ENCODE measurements at places on chromosomes 16 and 17.

- no peak overlapping the region for H3K27ac ChIP-seq
- no peak for DNase-seq
- no peaks in the 10 kb centered on the region for H3K36me3 ChIP-seq
- H3K27me3 ChIP-seq = no peaks in the 10 kb centered on the region
- no peak overlapping the region for H3K4me3 ChIP-seq
- H3K4me1 ChIP-seq = no peaks in the 10 kb centered on the region
These were observed 403.5 kb upstream of the HSBP1 start for GRCh38 chr16:83404261-83404660.

- peaks cover 50% of the 10 kb centered on the region for H3K27me3 ChIP-seq
- DNase-seq = no peak
- H3K27ac ChIP-seq = peak within 1 kb of the TSS; percentile 19
These were observed at the start of the genes ABI3 and GNGT2 for GRCh38 chr17:49210158-49211029. TSS of gene ABI3 (plus strand) at chr17:49210707. CDS start at chr17:49210725, 18 bp downstream. TSS of gene GNGT2 (minus strand) at chr17:49210574. CDS start at chr17:49207422, 3,152 bp downstream.

GRCh38 chr17:30326809-30327208 lies 7.0 kb downstream of the TMIGD1 start:
- H3K4me3 ChIP-seq = no peak overlapping the region
- peaks cover 8% of the 10 kb centered on the region for H3K27me3 ChIP-seq
- H3K36me3 ChIP-seq = no peaks in the 10 kb centered on the region
- no peaks in the 10 kb centered on the region for H3K4me1 ChIP-seq
- no peak overlapping the region for H3K27ac ChIP-seq

DNA sequence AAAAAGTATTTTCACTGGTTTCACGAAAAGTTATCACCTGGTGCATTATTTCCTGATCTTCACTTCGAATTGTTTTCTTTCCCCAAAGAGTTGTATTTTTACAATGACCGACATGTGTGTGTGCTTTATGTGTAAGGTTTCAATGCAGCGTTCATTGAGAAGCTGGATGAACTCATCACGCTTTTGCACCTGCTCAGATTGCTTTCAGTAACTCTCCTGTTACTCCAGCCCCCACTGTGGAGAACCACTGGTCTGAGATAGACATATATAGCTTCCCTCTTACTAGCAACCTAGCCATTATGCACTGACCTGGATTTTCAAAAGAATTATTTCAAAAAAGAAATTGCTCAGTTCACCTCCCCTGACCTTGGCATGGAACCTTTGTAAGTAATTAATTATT lies 178.3 kb upstream of the CHMP6 start:
- no peak overlapping the region for H3K27ac ChIP-seq
- H3K36me3 ChIP-seq = peaks cover 14% of the 10 kb centered on the region
- H3K4me1 ChIP-seq = no peaks in the 10 kb centered on the region
- no peaks in the 10 kb centered on the region for H3K27me3 ChIP-seq

GRCh38 chr16:30893744-30894539 lies at the start of gene BCL7C:
TSS of gene BCL7C (minus strand) at chr16:30894077. CDS start at chr16:30893944, 133 bp downstream.
- peaks cover 41% of the 10 kb centered on the region for H3K4me1 ChIP-seq
- peak within 1 kb of the TSS; percentile 98 for H3K27ac ChIP-seq
- peak within 1 kb of the TSS; percentile 81 for H3K4me3 ChIP-seq
- DNase-seq = peak; percentile 93
- no peaks in the 10 kb centered on the region for H3K27me3 ChIP-seq
- peaks cover 9% of the 10 kb centered on the region for H3K36me3 ChIP-seq

DNA sequence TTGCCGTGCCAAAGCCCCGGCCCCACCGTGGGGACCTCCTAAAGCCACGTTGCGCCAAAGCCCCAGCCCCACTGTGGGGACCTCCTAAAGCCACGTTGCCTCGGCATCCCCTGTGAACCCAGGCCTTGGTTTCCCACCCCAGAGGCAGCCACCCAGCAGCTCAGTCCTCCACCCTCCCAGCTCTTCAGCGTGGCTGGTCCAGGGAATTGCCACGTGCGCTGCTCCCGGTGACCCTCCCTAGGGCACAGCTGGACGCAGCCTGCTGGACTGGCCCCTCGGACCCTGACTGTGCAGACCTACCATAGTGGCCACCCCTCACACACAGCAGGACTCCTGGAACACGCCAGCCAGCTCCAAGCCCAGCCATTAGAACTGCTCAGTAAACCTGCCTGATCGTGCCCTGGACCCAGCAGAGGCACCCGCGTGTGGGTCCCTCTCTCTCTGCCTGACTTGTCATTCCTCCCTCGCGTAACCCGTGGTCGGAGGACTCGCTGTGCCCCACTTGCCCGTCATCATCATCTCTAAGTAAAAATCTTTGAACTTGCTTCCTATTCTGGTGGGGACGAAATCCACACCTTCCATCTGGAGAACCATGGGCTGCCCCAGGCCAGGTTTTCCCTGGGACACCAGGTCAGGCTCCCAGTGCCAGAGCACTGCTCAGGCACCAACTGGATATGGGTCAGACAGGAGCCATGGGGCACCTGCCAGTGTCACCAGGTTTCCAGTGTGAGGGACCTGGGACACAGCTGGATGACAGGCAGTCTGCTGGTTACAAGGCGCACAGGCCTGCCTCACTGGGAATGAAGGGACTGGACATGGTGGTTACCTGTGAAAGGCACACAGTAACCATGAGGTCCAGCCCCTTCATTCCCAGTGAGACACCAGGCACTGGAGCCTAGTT lies 5.6 kb downstream of the CIAO3 start:
- no peak overlapping the region for H3K4me3 ChIP-seq
- no peak for DNase-seq
- H3K27me3 ChIP-seq = no peaks in the 10 kb centered on the region

DNA sequence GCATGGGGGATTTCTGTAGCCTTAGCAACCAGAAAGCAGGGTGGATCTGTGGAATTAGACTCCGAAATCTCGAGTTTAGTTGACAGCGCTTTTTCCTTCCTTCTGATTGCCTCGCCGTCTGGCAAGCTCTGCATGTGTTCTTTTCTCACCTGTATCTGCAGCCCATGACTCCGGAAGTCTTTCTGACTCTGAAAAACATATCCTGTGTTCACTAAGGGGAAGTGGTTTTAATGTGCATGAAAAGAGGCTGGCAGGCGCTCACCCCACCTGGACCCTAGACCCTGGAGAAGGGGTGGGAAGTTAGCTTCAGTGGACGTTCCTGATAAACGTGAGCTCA lies 158.5 kb downstream of the RPTOR start:
- no peak for DNase-seq
- H3K27me3 ChIP-seq = no peaks in the 10 kb centered on the region
- H3K4me3 ChIP-seq = no peak overlapping the region
- peaks cover under 1% of the 10 kb centered on the region for H3K36me3 ChIP-seq

DNA sequence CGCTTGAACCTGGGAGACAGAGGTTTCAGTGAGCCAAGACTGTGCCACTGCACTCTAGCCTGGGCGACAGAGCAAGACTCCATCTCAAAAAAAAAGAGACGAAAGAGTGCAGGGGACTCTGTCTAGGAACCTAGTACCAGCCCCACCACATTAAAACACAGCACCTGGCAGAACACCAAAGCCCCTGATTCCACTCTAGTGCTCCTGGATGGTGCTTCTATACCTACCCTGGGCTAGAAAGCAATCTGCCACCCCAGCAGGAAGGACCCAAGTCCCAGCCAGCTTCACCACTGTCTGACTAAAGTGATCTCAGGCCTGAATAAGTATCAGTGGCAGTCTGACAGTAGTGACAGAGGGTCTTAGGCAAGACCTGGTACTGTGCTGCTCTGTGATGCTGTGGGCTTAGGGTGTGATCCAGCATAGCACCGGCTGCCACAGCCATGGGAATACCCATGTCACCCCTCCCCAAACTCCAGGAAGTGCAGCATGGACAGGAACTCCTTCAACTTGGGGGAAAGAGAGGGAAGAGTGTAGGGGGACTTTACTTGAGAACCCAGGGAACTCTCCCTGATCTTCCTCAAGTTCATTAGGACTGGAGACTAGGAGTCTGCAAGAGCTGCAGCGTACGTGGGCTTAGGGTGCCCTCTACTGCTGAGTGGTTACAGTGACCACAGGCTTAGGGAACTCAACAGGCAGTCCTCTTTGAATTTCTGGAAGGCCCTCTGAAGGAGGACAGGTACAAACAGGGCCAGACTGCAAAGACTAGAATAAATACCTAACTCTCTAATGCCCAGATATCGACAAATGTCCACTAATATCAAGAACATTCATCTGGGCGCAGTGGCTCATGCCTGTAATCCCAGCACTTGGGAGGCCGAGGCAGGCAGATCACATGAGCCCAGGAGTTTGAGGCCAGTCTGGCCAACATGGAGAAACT lies 30.0 kb upstream of the RNF43 start:
- H3K27ac ChIP-seq = no peak overlapping the region
- no peaks in the 10 kb centered on the region for H3K27me3 ChIP-seq
- H3K36me3 ChIP-seq = no peaks in the 10 kb centered on the region
- H3K4me3 ChIP-seq = no peak overlapping the region
- no peak for DNase-seq
- H3K4me1 ChIP-seq = no peaks in the 10 kb centered on the region

DNA sequence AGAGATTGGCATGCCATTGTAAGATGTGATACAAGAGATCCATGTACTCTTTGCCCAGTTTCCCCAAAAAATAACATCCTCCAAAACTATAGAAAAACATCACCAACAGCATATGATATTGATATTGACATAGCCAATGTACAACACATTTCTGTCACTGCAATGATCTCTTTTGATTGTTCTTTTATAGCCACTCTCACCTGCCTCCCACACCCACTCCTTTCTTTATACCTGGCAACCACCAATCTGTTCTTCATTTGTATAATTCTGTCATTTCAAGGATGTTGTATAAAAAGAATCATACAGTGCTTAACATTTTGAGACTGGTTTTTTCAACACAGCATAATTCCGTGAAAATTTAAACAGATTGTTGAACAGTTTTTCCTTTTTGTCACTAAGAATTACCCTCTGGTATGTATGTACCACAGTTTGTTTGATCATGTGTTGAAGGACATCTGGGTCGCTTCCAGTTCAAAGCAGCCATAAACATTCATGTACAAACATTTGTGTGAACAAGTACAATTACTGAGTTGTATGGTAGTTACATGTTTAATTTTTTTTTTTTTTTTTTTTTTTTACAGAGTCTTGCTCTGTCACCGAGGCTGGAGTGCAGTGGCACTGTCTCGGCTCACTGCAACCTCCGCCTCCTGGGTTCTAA lies 9.9 kb downstream of the KRTAP9-1 start:
- no peak for DNase-seq
- no peaks in the 10 kb centered on the region for H3K27me3 ChIP-seq
- no peaks in the 10 kb centered on the region for H3K4me1 ChIP-seq
- no peak overlapping the region for H3K4me3 ChIP-seq
- H3K36me3 ChIP-seq = no peaks in the 10 kb centered on the region

GRCh38 chr17:35087731-35088355 lies 24.3 kb upstream of the RFFL start:
- no peaks in the 10 kb centered on the region for H3K27me3 ChIP-seq
- H3K36me3 ChIP-seq = no peaks in the 10 kb centered on the region
- peak overlapping the region; percentile 97 for H3K4me3 ChIP-seq
- peak overlapping the region; percentile 93 for H3K27ac ChIP-seq

- DNase-seq = peak; percentile 47
- no peak overlapping the region for H3K4me3 ChIP-seq
- no peaks in the 10 kb centered on the region for H3K27me3 ChIP-seq
- no peaks in the 10 kb centered on the region for H3K36me3 ChIP-seq
These were observed 130.3 kb downstream of the CCDC144A start for GRCh38 chr17:16820161-16820877.

- H3K4me3 ChIP-seq = no peak overlapping the region
- H3K36me3 ChIP-seq = no peaks in the 10 kb centered on the region
- DNase-seq = no peak
- H3K27ac ChIP-seq = no peak overlapping the region
These were observed 794 bp downstream of the TMEM235 start for GRCh38 chr17:78231991-78232858.

GRCh38 chr17:57739402-57740234 lies 5.5 kb downstream of the CCDC182 start:
- H3K4me3 ChIP-seq = no peak overlapping the region
- no peaks in the 10 kb centered on the region for H3K27me3 ChIP-seq
- H3K27ac ChIP-seq = no peak overlapping the region
- no peaks in the 10 kb centered on the region for H3K36me3 ChIP-seq

DNA sequence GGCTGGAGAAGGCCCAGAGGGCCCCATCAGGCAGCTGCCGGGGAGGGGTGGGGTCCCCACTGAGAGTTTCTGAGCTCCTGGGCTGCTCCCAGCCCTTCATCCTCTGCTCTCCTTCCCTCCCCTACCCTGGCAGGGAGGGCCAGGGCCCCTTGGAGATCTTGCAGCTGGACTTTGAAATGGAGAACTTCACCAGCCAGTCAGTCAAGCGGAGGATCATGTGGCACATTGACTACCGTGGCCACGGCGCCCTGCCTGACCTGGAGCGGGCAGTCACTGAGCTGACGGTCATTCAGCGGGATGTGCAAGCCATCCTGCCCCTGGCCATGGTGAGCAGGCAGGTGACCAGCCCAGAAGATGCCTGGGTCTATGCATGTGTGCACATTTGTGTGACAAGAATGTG lies 49.5 kb downstream of the TMEM132E start:
- no peak for DNase-seq
- no peaks in the 10 kb centered on the region for H3K36me3 ChIP-seq
- no peak overlapping the region for H3K27ac ChIP-seq
- peaks cover 97% of the 10 kb centered on the region for H3K27me3 ChIP-seq

- H3K4me3 ChIP-seq = no peak overlapping the region
- H3K4me1 ChIP-seq = no peaks in the 10 kb centered on the region
- no peak overlapping the region for H3K27ac ChIP-seq
- DNase-seq = no peak
- peaks cover 36% of the 10 kb centered on the region for H3K27me3 ChIP-seq
These were observed 156.1 kb downstream of the SNX11 start for GRCh38 chr17:48263731-48264035.

- H3K36me3 ChIP-seq = no peaks in the 10 kb centered on the region
- no peak overlapping the region for H3K4me3 ChIP-seq
- H3K27ac ChIP-seq = no peak overlapping the region
These were observed 14.6 kb downstream of the SLC13A2 start for GRCh38 chr17:28487881-28488532.

DNA sequence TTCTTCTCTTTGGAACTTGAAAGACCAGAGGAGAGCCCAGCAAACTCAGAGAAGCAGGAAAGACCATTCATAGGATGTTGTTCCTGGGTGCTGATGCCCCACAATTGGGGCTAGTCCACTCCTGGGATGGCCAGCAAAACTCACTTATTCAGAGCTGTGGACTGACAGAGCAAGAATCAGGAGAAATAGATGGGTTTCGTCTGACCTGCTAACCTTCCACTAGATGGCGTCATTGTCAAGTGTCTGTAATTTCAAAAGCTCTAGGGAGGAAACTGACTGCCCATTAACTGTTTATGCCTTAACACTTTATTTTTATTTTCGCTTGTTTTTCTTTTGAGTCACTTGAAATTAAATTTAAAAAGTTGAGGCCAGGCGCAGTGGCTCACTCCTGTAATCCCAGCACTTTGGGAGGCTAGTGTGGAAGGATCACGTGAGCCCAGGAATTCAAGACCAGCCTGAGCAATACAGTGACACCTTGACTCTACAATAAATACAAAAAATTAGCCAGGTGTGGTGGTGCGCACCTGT lies 28.7 kb upstream of the MILR1 start:
- no peaks in the 10 kb centered on the region for H3K27me3 ChIP-seq
- H3K4me3 ChIP-seq = no peak overlapping the region
- H3K36me3 ChIP-seq = no peaks in the 10 kb centered on the region
- no peak for DNase-seq
- peaks cover 4% of the 10 kb centered on the region for H3K4me1 ChIP-seq

GRCh38 chr17:76793775-76794174 lies 55.9 kb downstream of the MFSD11 start:
- H3K27ac ChIP-seq = no peak overlapping the region
- H3K27me3 ChIP-seq = no peaks in the 10 kb centered on the region
- H3K36me3 ChIP-seq = no peaks in the 10 kb centered on the region
- no peak for DNase-seq
- H3K4me1 ChIP-seq = no peaks in the 10 kb centered on the region
